ENCODE measurements at places on chromosomes 16 and 17.

DNA sequence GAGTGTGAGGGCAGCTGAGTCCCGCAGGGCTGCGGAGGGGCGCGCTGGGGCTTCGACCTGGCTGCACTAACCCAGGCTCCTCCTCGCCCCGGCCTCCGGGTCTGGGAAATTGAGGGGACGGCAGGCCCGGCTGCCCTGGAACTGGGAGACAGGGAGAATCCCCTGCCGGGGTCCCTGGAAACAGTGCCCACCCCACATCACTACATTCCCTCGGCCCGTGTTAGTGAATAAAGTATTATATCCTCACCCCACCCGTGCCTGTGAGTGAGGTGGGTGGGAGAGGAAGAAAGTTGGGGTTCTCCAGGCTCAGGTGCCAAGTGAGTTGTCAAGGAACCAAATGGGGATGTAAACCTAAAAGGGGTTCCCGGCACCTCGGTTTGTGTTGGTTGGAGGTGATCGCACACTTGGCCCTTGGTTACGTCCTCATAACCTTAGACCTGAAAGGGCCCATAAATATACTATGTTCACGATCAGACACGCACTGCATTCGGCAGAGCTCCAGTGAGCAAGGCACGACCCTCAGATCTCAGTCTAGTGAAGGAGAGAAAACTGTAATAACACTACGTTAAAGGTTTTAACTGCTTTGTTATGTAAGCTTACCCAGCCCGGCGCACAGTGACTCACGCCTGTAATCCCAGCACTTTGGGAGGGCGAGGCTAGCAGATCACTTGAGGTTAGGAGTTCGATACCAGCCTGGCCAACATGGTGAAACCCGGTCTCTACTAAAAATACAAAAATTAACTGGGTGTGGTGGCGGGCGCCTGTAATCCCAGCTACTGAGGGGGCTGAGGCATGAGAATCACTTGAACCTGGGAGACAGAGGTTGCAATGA, 11.2 kb downstream of the ZNF771 start:
- DNase-seq: no peak

GRCh38 chr17:80393961-80394360, 21.0 kb upstream of the ENDOV start:
- no peak for DNase-seq

DNA sequence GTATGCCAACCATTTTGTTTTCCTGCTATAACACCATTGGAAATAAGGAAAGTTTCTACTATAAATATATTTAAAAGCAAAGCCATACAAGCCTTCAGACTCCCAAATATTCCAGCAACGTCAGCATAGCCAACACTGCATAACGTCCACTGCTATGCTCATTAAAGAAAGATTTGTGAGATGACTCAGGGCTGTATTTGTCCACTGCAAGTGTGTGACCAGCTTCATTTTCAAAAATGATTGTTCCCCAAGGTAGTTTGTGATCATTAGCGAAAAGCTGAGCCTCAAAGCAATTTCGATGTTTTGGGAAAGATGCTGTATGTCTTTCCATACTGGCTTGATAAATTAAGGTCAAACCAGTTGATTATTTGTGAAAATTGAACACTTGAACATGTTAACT, 14.9 kb upstream of the CCDC182 start:
- no peak for DNase-seq

DNA sequence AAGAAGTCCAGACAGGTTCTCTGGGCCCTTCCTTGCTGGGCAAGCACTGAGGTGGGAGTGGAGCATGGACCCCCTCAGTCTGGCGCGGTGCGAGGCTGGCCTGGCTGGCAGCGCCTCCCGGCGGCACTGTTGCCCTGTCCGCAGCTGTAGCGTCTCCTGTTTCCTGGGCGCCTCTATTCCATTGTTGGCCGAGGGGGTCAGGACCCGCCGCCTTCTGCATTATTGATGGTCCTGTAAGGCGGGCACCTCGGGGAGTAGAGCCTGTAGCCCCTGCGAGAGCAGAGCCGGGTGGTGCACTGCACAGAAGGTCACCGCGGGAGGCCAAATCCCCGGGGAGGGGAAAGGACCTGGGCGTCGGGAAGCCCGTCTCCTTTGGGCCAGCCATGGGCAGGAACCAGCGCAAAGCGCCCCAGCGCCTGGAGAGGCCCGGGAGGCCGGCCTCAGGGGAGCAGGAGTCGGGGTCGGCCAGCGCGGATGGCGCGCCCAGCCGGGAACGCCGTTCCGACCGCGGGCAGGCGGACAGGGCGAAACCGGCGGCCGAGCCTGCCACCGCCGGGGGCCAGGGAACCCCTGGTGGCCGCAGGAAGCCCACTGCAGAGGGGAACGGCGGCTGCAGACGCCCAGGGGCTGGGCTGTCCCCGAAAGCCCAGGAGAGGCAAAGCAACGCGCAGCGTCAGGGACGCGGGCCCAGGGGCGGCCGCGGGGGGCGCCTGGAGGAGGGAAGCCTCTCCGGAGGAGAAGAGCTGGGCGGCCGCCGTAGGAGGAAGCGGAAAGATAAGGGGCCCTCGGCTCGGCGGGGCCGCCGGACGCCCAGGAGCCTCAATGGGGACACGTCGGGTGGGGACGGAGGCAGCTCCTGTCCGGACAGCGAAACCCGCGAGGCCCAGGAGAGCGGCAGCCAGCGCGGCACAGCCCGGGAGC, at the start of gene MYO15B:
Gene MYO15B, plus strand, starts transcription at position 126 of the 921 bp plus-strand sequence. Its CDS starts 258 bp downstream, at position 384.
- peak; percentile 34 for DNase-seq

- no peak for DNase-seq
Measured at GRCh38 chr17:4722678-4723240, 8.5 kb upstream of the MED11 start.

DNA sequence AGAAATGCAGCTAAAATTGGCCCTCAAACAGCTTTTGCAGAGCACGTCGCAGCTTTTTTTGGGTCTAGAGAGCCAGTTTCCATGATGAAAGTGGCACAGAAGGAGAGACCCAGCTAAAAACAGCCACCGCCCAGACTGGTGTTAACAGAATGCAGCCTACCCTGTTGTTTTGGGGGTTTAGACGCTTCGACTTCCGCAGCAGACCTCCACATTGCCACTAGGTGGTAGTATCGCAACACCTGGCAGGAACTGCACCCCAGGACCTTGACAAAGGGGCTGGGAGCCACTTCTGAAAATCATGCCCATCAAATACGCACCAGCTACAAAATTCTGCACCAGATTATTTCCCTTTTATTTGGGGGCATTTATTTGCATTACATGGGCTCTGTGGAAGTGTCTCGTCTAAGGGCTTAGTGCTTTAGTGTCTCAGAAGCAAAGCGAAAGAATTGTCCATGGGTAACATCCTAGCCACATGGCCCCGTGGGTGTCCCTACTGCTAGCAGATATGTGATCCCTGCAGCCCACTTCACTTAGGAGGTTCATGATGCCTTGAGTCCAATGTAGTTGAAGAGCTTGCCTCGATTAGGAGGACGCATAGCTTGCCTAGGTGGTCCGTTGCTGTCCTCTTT, 167.1 kb downstream of the HAPSTR1 start:
- no peak for DNase-seq

DNA sequence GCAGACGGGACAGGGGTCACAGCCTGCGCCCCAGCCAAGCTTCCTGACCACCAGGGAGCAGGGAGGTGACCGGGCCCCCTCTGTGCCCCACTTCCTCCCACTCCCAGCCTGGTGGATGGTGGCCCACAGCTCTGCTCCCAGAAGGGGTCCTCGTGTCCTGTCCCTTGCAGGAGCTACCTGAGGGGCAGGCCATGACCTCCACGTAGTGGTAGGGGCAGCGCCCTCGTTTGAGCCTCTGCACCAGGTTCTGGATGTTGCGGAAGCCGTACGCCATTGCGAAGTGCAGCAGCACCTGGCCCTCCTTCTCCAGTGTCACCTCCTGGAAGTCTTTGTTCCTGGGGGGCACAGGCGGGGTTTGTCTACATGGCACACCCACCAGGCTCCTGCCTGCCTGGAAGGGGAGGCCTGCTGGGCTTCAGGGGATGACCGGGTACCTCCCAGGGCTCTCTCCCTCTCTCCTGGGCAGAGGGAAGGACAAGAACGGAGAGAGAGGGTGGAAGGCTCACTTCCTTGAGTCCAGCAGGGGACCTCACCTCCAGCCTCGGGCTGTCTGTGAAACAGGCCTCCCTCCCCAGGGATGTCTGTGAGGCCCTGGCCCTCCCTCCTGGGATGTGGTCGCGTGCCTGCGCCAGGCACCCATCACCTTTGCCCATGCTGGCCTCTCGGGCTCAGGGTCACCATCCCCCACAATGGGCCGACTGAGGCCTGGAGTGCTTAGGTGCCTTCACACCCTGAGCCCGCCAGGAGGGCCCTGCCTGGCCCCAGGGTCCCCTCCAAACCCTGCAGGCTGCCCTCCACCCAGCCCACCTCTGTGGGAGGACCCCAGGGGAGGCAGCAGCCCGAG, 4.0 kb downstream of the HAGHL start:
- DNase-seq: no peak
